T-helper 17 cell (primary cell): ENCODE measurements at places on chromosomes 4 and X.

DNA sequence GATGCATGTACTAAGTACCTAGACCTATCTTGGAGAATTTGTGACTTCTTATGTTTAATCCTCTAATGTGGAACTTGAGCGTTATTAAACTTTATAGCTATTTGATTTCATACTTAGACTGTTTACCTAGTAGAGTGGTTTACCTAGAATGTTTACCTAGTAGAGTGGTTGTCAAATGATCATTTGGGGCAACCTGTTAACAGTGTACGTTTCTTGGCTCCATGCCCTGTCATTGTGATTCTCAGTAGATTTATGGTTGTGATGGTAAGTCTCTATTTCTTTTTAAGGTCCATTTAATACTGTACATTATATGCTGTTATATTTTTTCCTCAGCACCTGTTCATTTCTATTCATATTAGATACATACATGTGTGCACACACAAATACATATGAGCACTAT, 233.0 kb upstream of the MAD2L1 start:
- DNase-seq: no peak

DNA sequence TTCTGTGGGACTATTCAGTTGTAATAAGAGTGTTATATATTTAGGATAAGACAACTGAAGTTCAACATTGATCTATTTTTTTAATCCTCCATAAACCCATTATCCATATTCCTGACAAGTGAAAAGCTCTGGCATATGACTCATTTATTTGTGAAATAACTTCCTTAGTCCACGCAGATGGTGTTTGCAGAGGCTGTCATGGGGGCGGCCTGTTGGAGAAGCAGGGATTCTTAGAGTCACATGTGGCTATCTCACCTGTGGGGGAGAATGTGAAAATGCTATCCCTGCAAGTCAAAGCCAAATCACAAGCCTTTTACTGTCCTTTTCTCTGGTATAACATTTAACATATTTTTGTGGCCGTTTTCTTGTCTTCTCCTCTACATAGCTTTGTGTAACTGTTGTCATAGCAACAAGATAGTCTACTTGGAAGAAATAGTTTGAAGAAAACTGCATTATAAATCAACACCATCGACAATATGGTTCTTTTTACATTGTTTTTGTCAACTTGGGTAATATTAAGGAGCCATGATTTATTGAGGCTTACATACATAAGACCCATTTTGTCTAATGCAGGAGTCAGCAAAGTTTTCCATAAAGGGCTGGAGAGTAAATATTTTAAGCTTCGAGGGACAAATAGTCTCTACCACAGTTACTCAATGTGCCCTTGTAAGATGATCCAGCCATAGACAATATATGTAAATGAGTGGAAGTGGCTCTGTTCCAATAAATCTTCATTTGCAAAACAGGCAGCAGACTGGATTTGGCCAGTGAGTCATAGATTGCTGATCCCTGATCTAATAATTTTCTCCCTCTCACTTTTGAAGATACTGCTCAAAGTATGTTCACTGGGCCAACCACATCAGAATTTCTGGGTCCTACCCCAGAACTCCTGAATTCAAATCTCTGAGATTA, 395.0 kb downstream of the DTHD1 start:
- no peak for DNase-seq

DNA sequence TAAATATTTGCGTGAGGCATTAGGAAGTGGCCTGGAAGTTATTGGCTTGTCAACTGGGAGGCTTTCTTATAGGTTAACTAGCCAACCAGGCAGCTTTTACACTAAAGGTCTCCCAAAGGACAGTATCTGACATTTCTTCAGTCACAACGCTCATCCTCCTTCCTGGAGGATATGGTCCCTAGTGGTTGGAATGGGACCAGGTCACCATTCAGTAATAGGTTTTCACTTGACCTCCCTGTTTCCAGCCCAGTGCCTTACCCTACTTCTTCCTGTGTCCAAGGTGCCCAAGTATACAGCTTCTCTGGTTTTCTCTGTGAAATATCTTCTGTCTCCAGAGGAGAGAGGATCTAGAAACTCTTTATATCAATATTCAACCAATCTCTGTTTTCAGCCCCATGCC, 38.5 kb downstream of the RPS6KA3 start:
- DNase-seq: no peak

DNA sequence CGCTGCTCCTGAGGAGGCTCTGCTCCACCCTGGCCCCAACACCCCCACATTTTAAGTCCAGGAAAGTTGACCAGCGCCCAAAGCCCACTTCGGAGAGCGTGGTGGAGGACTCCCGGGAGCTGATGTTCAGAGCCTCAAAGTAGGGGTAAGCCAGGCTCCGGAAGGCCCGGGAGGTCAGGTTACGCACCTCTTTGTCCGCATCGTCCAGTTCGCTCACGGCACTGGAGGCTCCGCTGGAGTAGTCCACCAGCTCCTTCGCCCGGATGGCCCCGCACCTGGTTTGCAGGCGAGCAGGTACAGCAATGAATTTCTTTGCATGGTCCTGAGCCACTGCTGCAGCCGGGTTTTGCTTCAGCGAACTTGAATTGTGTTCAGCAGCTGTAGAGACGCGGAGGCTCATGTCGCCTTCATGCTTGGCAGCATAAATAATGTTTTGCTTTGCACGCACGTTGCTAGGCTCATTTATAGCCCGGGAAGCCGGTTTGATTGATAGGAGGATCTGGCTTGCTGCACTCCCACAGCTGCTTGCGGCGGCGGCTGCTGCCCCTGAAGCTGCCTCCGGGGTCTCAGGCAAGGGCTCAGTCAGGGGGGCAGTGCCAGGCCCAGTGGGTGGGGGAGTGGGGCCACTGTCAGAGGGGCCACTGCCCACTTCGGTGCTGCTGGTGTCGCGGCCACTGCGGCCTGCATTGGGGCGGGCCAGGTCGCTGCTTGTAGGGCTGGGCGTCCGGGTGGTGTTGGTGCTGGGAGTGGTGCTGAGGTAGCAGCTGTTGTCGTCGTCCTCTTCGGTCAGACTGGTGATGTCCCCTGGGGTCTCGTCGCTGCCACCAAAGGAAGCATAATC, 4.8 kb downstream of the C4orf54 start:
- DNase-seq: no peak

DNA sequence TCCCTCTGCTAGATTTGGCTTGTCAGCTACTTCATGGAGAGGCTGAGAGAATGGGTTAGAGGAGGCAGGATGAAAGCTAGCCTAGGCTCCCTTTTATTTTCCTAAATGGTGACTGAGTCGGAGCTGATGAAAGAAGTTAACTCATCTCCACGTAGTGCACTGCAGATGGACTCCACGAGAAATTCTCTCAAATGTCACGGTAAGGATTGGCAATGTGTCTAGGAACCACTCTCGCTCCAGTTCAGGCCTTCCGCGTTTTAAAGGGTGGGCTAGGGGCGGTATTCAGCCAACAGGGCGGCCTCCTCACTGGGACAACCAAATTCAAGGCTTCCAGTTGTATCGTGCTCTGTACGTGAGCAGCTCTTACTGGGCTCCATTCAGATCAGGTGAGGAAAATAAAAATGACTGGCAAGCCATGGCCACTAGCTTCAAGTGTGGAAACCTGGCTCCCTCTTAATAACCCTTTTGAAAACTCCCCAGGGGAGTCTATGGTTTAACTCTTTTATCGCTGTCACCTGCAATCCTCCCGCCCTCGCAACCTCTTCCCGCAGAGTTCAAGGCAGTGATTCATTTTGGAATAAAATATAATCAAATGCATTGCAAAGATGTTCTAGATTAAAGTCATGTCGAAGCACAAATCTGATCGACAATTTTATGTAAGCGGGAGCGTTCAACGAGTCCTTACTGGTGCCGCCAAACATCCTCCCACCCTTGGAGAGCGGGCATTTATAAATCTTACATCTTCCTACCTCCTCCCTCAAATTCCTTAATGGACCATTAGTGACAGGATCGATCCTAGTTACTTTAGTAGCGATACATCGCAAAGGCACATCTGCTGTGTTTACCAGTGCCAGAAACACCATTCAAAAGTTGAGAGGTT, 1.2 kb downstream of the SPOCK3 start:
- DNase-seq: no peak

- DNase-seq: peak; percentile 53
These were observed 10.3 kb downstream of the CYP4V2 start for GRCh38 chr4:186201535-186202230.

- no peak for DNase-seq
These were observed 200.7 kb downstream of the SOWAHB start for GRCh38 chr4:76697129-76697803.
